ENCODE measurements at places on chromosomes 7 and 10.

DNA sequence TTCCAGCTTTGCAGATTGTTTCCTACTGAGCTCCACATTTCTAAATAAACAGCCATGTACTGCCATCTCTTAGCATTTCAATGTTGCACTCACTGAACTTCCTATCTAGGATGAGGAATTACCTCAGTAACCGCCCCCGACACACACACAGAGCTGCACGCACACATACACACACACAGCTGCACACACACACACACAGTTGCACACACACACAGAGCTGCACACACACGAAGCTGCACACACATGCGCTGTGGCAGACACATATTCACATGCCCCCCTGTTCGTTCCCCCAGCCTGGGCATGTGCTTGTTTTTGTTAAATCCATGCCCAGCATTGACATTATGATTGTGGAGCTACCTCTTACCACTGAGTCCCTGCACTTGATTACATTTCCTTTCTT lies 39.6 kb upstream of the CNPY1 start:
- no peak for DNase-seq

DNA sequence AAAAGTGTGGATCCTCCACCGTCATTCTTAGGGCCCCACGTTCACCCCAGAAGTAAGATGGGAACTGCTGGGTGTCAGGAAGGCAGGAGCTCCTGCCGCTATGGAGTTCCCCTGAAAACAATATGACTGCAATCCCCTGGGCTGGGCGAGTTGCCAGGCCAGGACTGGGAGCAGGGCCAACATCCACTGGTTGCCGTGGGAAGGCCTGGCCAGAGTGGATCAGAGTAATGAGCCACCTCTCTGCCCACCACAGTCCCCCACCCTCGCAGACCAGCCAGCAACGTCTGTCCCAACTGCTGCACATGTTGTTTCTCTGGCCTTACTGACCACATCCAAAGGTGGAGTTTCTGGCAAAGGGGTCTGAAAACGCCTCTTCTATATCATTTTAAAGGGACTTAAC lies 86.6 kb downstream of the STRA8 start:
- DNase-seq: peak; percentile 38

DNA sequence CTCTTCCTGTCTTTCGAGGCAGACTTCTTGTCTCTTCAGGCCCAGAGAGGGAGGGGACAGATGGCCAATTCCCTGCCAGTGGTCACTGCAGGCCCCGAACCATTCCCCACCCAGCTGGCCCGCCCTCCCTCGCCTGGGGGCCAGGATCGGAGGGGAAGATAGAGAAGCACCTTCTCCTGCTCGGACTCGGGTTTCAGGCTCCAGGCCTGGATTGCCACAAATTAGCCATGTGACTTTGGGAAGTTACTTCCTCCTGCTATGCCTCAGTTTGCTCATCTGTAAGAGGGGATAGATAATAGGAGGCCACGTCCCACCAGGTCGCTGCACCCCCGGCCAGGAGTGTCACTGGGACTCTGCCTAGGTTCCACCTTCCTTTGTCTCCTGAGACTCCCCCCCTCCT lies 24.8 kb upstream of the PPP2R2D start:
- no peak for DNase-seq

- DNase-seq: no peak
Measured at GRCh38 chr10:58943256-58943890, 233.1 kb upstream of the PHYHIPL start.

DNA sequence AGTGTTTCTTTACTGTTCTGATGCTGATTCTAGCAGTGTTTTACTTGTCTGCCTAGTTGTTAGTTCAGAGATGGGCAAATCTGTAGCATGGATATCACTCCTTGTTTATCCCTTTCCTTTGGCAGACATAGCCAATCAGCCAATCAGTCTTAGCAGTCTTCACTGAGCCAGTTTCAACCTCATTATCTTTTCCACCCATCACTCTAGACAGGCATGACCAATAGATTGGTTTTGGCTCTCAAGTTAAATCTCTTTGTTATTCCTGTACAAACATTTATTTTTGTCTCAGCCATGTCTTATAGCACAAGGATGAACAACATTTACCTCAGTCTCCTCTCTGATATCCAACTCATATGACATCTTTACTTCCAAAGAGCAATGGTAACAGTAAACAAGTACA lies 109.5 kb downstream of the PRKG1 start:
- DNase-seq: no peak

All from HTR-8/SVneo (cell line).